ENCODE measurements at places on chromosomes 12 and 14. TPM values are rescaled to one million over a fixed set of nuclear protein-coding genes. Genes with fewer than 3 reads are reported as not detected.

Gene CD69
- not detected for total RNA-seq

Gene TEX52
- total RNA-seq, result not detected

Gene RERGL
- not detected for total RNA-seq

Gene PLBD1
- total RNA-seq, result 4.5 TPM

Gene WSCD2
- total RNA-seq, result not detected

Gene KRT79
- 0.05 TPM for total RNA-seq

Gene CACNA2D4
- total RNA-seq, result not detected

Gene MUCL1
- total RNA-seq, result not detected

Gene PSMB11
- total RNA-seq, result not detected

Gene SLC2A13
- 3.9 TPM for total RNA-seq

Gene CMTM5
- not detected for total RNA-seq

Gene FERMT2
- total RNA-seq, result 31.0 TPM

Gene RNF212B
- not detected for total RNA-seq

Gene OTX2
- total RNA-seq, result not detected

Gene CMA1
- not detected for total RNA-seq

Gene AKAP3
- 0.18 TPM for total RNA-seq

Gene MGP
- total RNA-seq, result not detected

Gene ANO2
- total RNA-seq, result not detected

Gene LYZ
- total RNA-seq, result 0.30 TPM

Gene BCL11B
- 0.20 TPM for total RNA-seq

Gene AHNAK2
- 238 TPM for total RNA-seq

Gene CHMP4A
- 80.8 TPM for total RNA-seq

Gene KRT5
- total RNA-seq, result 0.09 TPM

Gene SALL2
- 0.96 TPM for total RNA-seq

Gene LIN7A
- 0.33 TPM for total RNA-seq

Gene TBX3
- total RNA-seq, result 28.7 TPM

Gene AVPR1A
- total RNA-seq, result 0.02 TPM

Gene CNTN1
- total RNA-seq, result 60.2 TPM

Gene FGF23
- not detected for total RNA-seq

Gene AKAP5
- total RNA-seq, result 0.40 TPM

Gene IFI27
- total RNA-seq, result 1.5 TPM

Gene PROX2
- not detected for total RNA-seq

Gene PLEKHH1
- 4.2 TPM for total RNA-seq

Gene SLCO1B3
- 14.9 TPM for total RNA-seq

Gene CGRRF1
- total RNA-seq, result 16.2 TPM

Gene ZDHHC22
- total RNA-seq, result 0.46 TPM

Gene PMEL
- total RNA-seq, result 0.77 TPM

Gene FOXN4
- 0.06 TPM for total RNA-seq

Gene BEST3
- 1.2 TPM for total RNA-seq

Gene RBM25
- 52.0 TPM for total RNA-seq

Gene BDKRB2
- total RNA-seq, result 2.6 TPM

Gene GPR65
- not detected for total RNA-seq

Gene ANKS1B
- total RNA-seq, result 0.38 TPM

Gene SFSWAP
- 27.9 TPM for total RNA-seq
